Lower leg skin (tissue), 4 donors: ENCODE measurements at places on chromosomes 16 and 17. TPM values are rescaled to one million over a fixed set of nuclear protein-coding genes. Genes with fewer than 3 reads are reported as not detected.

C1QTNF1 gene
- total RNA-seq = 24.3 TPM

- no peak for DNase-seq
Observed at GRCh38 chr17:76714822-76715495, 4.2 kb upstream of the MXRA7 start.

DNA sequence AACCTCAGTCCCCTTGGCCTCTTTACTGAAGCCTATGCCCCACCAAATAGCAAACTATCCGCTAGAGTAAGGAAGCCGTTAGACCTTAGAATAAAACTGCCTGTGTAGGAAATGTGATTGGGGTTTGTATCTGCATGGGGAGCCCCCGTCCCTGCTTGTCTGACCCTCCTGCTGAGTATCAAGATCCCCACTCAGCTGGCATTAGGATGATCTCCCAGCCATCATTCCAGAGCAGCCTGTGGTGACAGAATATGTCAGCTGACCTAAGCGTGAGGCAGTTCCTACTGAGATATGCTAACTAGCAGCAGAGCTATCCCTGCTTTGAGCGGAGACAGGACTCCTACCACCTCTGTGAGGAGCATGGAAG lies 645 bp upstream of the GFOD2 start:
- no peak for DNase-seq

- DNase-seq = peak; percentile 87
Observed at GRCh38 chr16:56191156-56191815, at the start of gene GNAO1. Gene GNAO1 (plus strand): TSS chr16:56191489. CDS start chr16:56192236, 747 bp downstream.

DNA sequence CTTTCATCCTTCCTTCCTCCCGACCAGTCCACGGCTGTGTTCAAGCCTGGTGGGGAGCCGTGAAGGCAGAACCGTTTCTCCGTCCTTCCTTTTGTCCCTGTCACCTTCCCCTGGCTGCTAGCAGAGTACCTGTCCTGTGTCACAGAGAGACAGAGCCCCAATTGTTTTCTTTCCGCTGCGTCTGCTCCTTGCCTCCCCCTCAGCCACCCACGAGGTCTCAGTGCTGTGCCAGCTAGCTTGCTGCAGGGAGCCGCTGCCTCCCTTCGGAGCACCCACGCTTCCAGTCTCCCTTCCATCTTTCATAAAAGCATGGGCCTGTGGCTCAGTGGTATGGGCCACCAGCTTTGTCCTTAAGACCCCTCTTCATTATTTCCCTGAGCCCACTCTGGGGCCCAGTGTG lies 62.2 kb downstream of the MPRIP start:
- no peak for DNase-seq

DNA sequence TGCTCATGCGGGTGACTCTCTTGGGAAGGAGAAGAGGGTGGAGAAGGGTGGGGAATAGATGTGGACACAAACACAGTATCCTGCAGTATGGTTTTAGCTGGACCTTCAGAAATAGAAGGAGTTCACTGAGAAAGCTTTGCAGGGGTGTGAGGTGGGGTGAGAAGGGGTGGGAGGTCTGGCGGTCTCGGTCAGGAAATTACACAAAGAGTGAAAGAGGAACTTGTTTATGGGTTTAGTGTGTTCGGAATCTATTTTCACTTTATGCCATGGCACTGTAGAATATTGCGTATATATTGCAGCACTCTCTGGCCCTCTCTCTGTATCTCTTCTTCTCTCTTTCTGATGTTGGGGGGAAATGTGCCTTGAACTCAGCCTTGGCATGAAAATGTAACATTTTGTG lies 148.2 kb upstream of the GOT2 start:
- no peak for DNase-seq
